ENCODE measurements at places on chromosomes 5 and 9.

DNA sequence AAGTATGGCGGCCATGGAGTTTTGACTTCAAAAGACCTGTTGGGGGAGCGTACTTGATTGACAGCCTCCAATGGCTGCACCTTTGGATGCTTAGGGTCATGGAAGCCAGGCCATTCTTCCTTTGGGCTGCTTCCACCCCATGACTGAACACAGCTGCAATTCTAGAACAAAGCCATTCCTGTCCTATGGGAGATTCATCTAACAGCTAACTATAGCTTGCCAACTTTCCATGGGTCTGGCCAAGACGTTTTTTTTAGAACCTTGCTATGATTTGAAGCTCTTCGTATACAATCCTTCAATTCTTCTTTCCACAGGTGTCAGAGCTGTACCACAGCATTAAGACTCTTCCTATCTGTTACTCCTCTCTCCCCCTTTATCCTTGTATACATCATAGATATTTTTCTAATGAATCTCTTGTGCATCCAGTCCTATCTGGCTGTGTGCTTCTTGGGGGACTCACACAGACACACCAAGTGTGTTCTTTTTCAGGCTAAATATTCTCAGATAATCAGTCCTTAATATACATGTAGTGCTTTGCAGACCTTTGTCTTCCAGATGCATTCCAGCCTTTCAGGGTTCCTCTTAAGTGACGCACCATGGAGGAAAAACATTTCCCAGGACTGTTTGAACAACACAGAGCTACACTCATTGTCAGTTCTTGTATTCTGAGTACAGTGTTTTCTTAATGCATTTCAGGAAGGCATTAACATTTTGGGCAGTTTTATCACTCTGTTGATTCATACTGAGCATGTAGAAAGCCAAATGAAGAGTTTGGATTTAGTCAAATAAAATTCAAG is 198.9 kb downstream of the TAF11L14 start:
- no peak for DNase-seq

GRCh38 chr5:55850839-55851674 is at the start of gene IL31RA:
Gene IL31RA (plus strand): TSS chr5:55851357. CDS start chr5:55851571, 214 bp downstream.
- DNase-seq, result no peak

- DNase-seq, result no peak
Observed at GRCh38 chr5:120848883-120849282, 384.8 kb downstream of the PRR16 start.

- peak; percentile 38 for DNase-seq
Observed at GRCh38 chr5:155700333-155700732, 626.6 kb upstream of the SGCD start.

GRCh38 chr9:23571414-23572104 is 254.5 kb downstream of the ELAVL2 start:
- DNase-seq, result no peak

DNA sequence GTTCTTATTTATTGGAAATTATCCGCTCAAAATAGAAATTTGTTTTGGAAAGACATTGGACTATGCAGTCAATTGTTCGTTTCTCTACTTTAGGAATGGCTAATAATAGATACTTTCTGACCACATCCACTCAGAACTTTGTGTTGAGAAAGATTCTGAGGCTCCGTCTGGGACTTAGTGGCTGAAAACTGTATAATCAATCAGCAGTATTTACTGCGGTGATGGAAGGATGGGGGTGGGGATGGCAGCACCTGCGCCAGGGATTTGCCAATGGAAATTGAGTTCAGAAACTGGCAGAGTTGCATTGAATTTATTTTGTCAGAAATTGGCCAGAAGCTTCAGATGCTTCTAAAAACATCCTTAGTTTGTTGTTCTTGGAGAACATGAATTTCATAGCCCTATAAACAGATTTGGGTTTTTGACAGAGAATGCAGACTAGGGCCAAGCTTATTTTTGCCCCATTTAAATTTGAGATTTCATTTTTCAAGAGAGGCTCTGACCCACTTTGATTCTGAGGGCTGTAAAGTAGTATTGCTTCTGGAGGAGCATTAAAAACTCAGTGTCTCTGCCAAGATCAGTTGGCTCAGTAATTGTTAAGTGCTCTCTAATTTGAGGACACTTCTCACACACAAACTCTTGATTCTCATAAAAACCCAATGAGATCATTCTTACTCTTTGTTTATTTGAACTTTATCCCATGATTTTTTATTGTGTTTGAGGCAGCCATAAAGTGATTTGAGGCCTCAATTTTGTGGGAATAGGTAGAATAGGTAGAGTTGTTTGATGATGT is 215.1 kb downstream of the CD180 start:
- no peak for DNase-seq

- no peak for DNase-seq
Observed at GRCh38 chr5:135864503-135865435, 30.3 kb downstream of the SLC25A48 start.

- DNase-seq, result peak; percentile 69
Observed at GRCh38 chr9:135978642-135979546, 17.7 kb upstream of the UBAC1 start.

DNA sequence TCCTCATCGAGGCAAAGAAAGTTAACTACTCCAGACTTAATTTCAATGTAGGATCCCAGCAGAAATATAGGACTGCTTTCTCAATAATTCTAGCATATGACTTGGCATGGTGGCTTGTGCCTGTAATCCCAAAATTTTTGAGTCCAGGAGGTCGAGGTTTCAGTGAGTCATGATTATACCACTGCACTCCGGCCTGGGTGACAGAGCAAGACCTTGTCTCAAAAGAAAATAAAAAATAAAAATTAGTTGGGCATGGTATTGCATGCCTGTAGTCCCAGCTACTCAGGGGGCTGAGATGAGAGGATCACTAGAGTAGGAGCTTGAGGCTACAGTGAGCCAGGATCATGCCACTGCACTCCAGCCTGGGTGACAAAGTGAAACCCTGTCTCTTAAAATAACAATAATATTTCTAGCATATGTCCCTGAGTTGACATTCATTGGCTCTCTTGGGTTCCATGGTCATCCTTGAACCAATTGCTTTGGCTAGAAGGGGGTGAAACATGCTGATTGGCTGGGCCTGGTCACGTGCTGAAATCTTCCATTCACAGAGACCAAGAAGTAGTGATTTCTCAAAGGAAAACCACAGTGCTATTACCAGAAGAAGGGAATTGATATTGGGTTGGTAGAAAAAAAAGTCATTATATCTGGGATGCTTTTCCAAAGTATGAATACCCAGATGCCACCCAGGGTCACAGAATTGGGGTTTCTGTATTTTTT is 31.6 kb upstream of the GARNL3 start:
- DNase-seq, result no peak

DNA sequence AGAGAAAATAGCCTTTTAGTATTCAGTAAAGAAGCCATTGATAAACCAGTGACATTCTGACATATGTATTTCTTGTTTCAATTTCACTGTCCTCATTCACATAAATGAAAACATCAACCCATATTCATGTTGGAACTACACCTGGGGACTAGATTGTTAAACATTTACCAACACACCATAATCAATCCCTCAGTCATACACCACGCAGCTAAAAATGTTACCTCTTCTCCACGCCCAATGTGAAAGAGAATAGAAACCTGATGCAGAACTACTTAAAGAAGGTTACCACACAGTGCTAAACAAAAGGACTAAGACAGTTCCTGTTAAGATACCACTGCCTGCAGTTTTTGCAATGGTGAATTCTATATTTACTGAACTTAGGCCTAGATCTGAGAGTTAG is 518.9 kb downstream of the PRELID2 start:
- no peak for DNase-seq

GRCh38 chr9:33884856-33885701 is 68.1 kb downstream of the UBE2R2 start:
- no peak for DNase-seq

DNA sequence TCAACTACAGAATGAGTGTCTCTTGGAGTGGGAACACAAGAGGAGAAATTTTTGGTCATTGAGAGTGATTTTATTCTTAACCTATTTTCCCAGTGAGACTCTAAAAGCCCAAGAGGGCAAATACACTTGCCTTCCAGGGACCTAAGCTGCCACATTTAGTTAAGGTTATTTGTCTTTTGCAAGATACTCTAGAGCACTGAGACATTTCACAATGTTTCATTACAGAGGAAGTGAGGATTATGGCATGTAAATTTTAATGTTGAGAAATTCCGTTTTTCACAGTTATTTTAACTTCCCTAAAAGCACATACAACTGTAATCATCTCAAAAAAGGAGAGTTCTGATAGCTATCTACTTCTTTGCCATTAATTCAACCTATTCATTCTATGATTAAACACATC is 38.7 kb upstream of the RAB3C start:
- peak; percentile 17 for DNase-seq

DNA sequence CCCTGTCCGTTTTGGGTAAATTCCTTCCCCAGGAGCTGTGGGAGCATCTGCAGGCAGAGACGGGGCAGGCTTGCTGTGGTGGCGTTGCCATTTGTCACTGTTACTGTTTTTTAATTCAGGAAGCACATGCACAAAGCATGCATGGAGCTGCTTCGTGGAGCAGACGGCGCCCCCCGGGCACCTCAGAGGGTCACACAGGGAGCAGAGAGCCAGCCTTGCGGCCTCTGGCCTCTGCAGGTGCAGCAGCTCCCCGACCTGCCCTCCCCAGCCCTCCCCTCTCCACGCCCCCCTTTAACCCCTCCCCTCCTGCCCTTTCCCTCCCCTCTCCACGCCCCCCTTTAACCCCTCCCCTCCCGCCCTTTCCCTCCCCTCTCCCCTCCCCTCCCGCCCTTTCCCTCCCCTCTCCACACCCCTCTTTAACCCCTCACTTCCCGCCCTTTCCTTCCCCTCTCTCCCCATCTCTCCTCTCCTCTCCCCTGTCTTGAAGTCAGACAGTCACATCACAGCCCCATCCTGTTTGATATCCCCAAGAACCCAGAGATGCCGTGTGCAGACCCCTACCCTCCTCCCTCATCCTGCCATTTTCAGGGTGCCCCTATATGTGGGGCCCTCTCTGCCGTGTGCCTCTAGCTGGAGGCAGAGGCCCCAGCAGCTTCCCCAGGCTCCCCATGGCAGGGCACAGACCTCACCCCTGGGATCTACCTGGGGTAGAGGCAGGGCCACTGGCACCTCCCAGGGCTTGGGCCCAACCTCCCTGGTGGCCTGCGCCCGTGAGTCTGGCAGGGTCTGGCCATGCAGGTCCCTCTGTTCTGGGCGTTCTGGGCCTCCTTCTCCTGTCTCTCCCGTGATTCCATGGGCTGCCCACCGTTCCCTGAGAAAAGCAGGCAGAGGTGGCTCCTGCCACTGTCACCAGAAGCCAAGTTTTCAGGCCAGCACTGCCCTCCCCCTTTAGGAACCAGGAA is 29.6 kb upstream of the UBAC1 start:
- peak; percentile 50 for DNase-seq

DNA sequence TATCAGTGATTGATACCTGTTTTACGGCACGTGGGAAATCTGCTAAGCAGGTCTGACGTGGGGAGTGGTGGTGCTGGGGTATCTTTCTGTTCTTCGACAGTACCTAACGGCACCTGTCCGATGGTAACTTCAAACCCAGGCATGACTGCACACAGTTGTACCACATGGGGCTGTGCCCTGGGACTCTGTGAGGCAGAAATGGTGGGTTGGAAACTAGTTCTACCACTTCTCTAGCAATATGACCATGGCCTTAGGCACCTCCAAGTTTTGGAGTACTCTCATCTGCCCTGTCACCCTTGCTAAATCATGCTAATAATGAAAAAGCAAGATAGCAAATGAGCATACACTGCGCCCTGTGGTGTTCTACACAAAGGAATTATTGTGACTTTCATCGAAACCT is 30.9 kb downstream of the EPB41L4B start:
- no peak for DNase-seq

- peak; percentile 52 for DNase-seq
Observed at GRCh38 chr5:158820891-158821290, 278.8 kb downstream of the EBF1 start.

DNA sequence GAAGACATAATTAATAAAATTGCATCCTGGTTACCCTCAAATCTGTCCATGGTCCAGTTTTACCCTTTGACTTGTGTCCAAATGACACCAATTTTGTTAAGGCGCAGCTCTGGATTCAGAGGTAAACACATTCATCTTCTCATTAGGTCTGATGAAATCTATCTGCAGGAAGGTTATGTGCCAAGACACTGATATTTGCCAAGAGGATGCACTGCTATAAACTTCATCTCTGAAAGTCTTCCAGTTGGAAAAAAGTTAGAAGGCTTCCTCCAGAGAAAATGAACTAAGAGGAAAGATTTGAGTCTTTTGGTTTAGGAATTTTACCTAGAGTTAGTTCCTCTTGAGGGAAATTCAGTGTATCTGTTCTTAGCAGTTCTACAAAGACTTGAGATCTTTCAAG is 717.8 kb downstream of the DTWD2 start:
- no peak for DNase-seq

DNA sequence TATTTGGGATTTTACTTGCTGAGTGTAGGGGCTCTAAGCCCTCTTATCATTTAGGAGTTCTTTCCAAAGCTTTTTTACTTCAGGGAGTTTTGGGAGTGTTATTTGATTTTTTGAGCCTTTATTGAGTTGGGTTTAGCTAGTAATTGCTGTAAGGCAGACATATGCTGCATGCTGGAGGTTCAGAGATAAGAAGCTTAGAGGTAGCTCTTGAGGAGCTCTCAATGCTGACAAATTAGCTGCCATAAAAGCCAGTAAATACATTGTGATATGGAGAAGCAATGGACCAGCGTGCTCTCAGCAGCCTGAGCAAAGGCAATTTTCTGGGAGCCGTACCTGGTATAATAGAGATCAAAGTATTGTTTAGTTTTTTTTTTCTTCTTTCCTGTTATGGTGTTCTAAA is 11.6 kb downstream of the ARHGEF28 start:
- no peak for DNase-seq

Data from CD4-positive, alpha-beta T cell treated with Interleukin-4 for 1 hour (primary cell).